ENCODE measurements at places on chromosomes 13 and 19.

- no peak for DNase-seq
Measured at GRCh38 chr13:111846391-111847159, 220.4 kb upstream of the SOX1 start.

DNA sequence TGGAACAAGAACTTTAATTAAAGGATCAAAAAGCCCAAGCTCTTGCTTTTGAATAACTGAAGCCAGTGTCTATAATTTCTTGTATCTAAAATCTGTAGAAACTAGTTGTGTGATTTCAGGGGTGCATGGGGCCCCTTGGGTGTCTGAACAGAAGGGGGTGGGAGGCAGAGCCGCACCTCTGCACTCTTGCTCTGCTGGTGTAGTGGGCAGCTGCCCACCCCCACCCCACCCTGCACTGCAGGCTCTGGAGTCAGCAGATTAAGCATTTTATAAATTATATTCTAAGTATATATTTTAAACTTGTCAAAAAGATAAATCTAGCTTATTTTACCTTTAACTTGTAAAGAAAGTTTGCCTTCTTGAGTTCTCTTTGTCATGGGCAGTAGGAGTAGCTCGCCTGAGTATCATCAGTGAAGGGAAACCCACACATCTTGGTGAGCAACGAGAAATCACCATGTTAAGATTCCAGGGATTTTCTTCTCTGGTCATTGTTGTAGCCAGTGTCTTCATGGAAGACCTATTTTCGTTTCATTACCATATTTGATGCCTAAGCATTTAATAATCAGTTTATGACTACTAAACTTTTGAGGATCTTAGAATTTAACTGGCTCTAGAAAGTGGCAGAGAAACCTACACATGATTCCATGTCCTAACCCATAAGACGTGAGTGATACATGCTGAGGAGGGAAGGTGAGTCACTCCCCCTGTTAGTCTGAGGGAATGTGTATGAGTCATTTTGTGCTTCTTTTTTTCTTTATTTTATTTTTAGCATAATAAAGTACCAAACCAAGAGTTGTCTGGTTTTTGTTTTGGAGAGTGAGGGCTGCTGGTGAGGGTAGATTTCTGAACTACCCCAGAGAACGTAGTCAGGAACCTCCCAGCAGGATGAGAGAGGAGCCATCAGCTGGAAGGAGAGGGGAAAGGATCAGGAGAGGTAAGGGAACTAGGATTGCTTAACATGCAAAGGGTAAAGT is 7.7 kb downstream of the UBE2L5 start:
- peak; percentile 80 for DNase-seq

DNA sequence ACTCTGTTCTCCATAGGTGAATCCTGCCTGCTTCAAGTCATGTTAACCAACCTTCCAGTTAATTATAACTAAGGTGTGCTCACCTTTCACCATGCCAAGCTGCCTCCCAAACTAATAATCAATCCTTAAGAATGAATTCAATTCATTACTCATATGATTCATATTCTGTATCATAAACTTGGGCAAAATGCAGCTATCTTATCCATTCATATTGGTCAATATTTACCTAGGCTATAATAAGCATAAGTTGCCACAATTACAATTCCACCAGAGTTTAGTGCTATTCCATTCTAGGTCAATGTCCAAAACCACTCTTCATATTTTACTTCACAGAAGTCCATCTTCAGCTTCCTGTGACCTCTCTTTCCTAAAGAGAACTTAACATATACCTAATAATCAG is 13.4 kb downstream of the ELF1 start:
- no peak for DNase-seq

GRCh38 chr13:101660711-101661110 is 208.2 kb downstream of the ITGBL1 start:
- DNase-seq: no peak

DNA sequence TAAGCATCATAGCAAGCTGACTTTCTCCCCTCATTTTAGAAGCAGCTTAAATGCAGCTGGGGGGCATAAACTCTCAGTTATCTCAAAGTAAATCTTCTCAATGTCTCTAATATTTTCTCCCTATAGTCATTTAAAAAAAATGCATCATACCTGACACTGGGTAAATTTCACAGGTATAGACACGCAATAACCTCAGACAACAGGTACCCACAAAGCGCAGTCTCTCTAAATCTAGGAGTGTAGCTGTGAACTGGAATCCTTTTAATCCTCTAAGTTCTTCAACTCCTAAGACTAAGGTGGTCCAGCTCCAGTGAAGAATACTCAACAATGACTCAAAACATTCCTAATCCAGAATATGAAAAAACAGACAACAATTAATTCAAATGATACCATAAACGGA is 141.2 kb downstream of the MYCBP2 start:
- DNase-seq: no peak

DNA sequence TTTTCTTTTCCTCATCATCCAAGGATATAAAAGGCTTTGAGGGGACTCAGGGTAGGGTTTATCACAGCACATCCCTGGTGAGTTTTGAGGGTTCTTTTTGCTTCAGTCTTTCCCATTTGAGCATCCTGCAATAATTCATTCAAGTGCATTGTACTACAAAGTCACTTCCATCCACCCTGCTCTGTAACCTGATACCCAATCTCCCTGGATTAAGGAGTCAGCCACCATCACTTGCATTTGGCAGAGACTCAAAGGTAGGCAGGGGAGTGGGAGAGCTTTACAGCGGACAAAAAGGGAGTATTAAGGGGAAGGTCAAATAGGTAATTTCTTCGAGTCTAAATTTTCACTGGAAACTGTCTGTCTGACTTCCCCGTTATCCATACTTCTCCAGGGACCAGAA is 216.1 kb upstream of the TMTC4 start:
- no peak for DNase-seq

DNA sequence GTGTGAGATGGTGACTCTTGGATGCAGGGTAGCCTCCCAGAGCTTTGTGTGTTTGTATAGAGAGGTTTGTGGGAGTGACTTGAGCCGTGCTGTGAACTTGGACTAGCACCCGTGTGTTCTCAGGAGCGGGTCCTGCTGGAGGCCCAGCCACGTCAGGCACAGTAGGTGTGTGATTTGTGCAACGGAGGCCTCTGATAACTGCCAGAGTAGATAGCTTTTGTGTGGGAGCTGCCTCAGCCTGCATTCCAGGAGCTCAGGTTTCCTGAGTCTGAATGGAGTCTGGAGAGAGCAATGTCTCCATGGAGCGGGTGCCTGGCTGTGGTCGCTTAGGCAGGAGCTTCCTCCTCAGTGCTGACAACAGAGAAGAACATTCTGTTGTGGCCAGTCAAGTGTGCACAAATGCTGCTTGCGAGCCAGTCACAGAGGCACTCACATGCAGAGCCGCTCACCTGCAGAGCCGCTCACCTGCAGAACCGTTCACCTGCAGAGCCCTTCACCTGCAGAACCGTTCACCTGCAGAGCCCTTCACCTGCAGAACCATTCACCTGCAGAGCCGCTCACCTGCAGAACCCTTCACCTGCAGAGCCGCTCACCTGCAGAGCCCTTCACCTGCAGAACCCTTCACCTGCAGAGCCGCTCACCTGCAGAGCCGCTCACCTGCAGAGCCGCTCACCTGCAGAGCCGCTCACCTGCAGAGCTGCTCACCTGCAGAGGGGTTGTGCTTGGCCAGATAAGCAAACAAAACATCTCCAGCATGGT is 32.6 kb downstream of the TFDP1 start:
- DNase-seq: peak; percentile 24

DNA sequence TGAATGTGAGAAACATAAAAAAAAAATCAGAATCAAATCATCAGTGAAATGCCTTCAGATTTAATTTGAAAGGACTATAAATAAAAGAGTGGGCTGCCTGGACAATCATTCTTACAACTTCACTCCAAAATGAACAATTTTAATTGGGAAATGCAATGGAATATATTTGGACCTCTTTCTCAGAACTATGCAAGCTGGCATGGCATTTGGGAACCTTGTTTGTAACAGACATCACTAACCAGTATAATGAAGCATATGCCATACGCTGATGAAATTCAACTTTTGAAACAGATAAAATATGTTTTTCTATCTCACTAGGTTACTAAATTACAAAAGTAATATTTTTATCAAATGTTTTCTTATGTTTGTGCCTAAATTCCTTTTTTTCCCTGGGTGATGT is 64.2 kb upstream of the FAM216B start:
- no peak for DNase-seq

GRCh38 chr13:21557995-21558394 is 46.0 kb downstream of the MICU2 start:
- peak; percentile 51 for DNase-seq

DNA sequence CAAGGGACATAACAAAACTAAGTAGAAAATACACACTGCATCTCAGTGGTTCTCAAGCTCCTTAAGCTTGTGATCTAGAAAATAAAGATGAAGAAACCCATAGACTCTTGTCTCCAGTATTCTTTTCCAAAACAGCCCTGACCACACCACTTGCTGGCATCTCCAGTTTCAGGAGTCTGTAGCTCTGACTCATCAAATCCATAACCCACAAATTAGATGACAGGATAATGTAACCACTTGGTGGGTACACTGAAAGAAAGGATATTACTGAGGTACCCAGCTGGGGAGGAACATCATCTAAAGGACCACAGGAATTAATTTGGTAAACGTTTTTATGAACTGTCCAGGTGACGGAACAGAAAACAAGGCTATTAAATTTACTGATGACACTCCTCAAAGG is 214.7 kb downstream of the VWA8 start:
- no peak for DNase-seq

DNA sequence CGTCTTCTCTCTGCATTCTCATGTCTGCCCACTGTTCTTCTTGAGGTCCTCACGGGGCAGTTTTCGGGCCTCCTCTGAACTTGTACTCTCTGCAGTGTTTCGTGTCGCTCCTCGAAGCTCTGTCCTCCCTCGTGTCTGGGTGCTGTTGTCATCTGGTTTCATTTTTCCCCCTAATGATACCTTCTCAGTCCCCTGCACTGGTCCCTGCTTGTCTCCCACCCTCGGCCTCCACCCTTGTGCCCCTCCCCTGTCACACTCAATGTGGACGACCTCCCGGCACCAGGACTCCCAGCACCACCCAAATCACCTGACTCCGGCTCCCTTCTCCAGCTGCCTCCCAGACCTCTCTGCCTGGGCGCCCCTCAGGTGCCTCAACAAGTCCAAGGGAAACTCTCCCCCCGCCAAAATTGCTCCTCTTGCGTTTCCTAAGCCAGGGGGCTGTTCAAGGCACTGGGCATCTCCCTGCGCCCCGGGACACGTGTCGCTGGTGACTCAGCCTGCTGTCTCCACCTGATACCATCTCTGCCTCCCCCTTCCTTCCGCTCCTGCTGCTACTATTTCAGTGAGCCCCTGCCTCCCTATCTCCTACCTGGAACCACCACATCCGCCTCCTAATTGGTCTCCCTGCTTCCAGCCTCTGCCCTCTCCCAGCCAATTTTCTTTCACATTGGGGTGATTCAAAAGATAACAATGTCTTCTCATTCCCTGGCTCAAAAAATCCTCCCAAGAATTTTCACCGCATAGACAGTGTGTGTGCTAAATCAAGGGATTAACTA is 49.5 kb downstream of the RFX2 start:
- no peak for DNase-seq

DNA sequence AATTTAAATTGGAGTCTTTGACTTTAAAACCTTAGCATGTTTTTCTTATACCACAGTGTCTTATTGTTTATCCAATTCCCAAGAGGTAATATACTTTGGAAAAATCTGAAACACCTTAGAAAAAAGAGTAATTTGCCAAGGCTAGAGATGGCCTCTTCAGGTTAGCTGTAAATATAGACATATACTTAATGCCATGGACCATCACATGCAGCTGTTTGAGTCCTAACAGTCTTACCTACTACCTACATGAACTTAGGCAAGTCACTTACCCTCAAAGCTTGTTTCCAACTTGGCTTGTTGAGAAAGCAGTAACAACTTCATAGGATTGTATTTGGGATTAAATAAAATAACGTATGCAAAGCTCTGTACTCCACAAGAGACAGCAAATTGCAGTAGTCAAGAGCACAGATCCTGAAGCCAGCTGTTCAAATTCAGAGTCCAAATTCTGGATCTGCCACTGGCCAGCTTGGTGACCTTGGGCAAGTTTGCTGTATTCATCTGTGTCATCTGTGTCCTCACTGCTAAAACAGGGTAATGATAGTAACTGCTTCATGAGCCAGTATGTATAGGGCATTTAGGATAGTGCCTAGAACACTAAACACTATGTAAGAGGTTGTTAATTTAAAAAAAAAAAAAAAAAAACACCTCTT is 13.2 kb upstream of the SPART start:
- no peak for DNase-seq

DNA sequence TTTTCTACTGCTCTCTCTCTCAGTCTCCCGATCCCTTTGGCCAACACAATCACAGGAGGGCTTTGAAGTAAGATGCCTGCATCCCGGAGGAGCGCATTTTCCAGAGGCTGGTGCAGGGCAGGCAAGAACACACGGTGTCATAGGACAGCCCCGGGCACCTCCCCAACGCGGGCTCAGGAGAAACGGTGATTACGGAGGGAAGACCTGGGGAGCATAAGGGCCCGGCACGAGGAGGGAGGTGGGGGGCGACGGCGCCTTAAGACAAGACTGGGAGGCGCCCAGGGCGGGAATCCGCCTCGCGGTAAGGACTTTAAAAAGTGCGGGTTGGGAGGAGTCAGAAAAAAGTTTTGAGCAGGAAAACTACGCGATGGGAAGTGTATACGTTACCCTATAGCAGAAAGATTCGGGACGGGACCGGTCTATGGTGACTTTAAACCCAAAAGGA is 18.7 kb upstream of the ZNF888 start:
- DNase-seq: peak; percentile 38

DNA sequence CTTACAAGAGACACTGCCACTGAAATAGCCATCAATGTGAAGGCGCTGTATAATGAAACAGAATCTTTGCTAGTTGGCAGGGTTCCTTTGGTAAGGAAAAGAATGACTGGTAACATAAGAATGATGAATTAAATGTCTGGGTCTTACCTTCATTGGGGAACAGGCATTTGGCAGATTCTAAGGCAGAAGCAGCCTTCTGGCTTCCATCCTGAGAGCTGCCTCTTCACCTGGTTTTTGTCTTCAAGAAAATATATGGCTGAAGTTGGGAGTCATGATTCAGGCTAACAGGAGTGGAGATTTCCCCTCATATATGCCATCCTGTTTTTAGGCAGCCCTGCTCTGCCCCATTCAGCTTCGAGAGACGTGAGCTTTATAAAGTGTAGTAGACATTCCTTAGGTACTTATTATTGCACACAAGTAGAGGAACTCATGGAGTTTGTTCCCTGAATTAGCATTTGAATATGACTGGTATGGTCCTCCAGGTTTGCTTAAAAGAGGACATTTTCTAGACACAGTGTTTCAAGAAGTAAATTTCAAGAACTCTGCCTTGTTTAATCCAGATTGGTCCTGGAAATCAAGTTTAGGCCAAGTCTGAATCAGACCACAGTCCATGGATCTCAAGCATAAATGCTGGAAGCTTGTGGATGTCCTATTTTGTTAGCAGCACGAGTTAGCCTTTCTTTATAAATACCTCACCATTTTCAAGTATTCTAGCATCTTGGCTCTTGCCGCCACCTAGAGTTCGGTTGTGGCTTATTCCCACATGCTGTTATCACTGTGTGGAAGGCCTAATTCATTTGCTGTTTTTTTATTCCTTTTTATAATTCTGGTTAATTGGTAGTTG is 56.2 kb upstream of the AKAP11 start:
- peak; percentile 4 for DNase-seq

- DNase-seq: peak; percentile 78
Measured at GRCh38 chr19:3357271-3357991, 9.0 kb upstream of the NFIC start.
